ENCODE measurements at places on chromosomes 6 and 20.
A peak's percentile ranks its signal among the peaks of the same experiment; 100 is the strongest.

DNA sequence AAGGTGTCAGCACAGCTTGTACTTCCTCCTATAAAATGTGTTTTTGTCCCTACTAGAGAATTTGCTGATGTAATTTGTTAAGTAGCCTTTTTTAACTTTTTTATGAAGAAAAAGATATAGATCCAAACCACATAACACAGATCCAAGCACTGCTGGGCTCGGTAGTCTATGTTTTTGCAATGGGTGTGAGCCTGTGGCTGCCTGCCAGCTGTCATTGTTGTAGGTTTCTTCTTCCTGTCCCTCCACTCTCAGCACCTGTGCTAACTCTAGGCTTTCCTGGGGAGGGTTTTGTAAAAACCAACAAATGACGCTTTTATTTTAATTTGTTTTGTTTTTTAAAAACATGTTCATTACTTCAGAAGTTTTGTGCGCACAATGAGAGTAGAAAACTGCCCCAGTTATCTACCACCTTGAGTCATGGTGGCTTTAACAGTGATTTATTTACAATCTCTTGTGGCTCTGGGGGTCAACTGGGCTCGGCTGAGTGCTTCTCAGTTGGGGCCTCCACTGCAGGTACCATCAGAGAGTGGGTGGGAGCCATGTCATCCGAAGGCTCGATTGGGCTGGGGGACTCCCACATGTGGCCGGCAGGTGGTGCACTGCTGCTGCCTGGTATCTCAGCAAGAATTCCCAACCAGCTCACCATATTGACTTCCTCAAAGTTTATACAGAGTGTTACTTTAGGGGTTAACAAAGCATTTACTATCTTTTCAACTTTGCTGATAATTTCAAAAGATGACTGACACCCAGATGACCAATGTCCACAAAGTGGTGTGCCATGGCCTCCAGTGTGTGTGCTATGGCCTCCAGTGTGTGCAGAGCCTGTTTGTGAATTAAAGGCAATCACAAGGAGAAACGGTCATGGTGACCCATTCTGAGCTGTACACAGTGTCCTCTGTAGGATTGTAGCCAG lies 3.0 kb upstream of the CCR6 start:
- DNase-seq, result no peak

DNA sequence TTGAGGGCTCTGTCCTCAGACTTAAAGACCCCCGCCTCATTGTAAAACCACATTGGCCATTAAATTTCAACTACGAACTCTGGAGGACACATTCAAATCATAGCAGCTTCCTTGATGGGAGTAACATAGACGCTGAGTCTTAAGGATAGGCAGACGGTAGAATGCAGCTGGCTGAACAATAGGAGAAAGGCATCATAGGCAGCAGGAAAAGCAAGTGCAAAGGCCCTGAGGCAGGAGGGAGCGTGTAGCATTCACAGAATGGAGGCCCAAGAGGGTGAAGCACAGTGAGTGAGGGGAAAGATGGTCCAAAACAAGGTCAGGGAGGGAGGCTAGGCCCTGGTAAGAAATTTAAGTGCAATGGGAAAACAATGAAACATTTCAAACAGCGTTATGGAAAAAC lies 8.6 kb upstream of the PFDN4 start:
- DNase-seq, result no peak

DNA sequence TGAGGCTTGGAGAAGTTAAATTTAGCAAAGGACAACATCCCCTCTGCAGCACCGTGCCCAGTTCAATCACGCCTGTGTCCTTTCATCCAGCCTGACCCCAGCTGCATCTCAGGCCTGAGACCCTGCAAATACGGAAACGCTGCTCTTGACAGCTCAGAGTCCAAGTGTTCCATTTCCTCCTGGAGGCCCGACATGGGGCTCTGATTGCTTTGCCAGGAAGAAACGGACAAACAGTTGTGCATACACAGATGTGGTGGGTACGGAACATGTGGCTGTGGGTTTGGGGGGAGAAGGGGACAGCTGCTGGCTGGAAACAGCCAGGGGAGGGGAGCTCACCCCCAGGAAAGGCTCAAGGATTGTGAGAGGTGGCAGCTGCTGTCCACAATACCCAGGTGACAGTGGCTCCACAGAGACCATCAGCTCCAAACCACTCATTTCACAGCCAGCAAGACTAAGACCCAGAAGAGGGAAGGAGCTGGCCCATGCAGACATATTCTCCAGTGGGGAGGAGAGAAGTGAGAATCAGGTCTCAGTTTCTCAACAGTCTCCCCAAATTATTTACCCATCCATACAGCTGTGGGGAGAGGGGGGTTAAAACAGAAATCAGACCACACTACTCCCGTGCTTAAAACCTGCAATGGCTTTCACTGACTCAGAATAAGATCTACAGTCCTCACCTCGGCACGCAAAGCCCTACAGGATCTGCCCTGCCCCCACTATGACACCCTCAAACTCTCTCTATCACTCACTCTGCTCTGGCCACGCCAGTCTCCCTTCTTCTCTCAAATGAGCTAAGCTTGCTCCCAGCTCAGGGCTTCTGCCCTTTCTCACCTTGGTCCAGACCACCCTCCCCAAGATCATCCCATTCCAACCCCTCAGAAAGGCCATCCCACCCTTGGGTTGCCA lies 89.1 kb downstream of the PREX1 start:
- DNase-seq, result peak; percentile 86

DNA sequence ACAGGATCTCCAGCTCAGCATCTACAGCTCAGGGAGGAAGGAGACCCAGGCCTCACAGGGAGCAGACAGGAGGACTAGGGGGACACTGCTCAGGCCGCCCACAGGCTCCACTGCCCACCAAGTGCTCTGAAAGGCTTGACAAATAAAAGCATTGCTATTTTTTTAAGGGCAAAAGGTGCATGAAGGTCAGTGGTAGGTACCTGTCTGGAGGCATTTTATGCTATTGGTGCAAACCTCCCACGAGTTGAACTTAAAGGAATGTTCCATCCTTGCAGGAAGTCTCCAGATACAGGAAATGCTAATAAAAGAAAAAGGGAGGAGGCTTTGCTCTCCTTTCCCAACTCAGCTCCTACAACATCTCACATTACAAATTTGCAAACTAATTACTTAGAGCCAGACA lies 228.1 kb downstream of the FOXC1 start:
- DNase-seq, result no peak

- no peak for DNase-seq
Measured at GRCh38 chr20:46399401-46399800, 7.0 kb downstream of the ELMO2 start.

DNA sequence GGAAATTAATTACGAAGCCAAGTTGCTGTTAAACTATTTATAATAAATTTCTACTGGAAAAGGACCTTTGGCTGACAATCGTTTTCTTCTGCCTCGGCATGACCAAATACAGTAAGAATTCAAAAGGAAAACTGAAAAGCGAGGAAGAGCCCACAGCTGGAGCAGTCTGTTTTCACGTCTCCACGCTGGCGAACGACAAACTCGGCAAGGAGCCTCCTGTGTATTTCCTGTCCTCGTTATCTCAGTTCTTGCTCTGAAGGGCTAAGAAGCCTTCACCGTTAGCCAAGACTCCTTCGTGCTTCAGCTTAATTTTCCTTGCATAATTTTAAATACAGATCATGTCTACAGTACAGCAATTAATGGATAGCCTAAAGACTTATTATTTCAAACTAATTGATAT lies 214.3 kb upstream of the PLCB4 start:
- no peak for DNase-seq

- no peak for DNase-seq
Measured at GRCh38 chr20:48951041-48951440, 29.5 kb downstream of the ARFGEF2 start.

- no peak for DNase-seq
Measured at GRCh38 chr20:49951151-49951550, 15.0 kb downstream of the RNF114 start.

GRCh38 chr6:43593938-43594337 lies 18.0 kb downstream of the POLH start:
- no peak for DNase-seq

GRCh38 chr6:56949925-56950495 lies 4.9 kb upstream of the BEND6 start:
- no peak for DNase-seq

DNA sequence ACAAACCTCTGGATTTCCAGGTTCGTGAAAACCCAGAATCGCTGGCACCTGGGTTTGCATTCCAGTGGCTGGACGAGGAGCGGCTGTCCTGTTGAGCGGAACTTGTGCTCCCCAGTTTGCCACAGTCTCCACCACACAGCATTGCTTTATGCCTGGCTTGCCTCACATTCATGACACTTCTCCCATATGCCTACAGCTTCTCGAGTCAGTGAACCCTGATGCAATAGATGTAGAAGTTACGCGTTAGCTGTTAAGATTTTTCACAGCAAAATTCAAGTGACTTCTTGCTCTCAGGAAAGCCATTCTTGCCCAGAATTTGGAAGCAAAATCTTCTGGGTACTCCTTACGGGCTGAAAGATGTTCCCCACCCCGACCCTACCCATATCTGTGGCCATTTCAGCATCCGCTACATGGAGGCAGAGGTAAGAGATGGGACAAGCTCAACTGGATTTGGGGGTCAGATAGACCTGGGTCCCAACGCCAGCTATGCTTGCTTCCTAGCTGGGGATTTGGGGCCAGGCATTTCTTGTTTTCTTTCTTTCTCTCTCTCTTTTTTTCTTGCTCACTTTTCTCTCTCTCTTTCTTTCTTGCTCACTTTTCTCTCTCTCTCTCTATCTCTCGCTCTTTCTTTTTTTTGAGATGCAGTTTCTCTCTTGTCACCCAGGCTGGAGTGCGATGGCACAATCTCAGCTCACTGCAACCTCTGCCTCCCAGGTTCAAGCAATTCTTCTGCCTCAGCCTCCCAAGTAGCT lies 12.4 kb upstream of the GDAP1L1 start:
- DNase-seq, result no peak

DNA sequence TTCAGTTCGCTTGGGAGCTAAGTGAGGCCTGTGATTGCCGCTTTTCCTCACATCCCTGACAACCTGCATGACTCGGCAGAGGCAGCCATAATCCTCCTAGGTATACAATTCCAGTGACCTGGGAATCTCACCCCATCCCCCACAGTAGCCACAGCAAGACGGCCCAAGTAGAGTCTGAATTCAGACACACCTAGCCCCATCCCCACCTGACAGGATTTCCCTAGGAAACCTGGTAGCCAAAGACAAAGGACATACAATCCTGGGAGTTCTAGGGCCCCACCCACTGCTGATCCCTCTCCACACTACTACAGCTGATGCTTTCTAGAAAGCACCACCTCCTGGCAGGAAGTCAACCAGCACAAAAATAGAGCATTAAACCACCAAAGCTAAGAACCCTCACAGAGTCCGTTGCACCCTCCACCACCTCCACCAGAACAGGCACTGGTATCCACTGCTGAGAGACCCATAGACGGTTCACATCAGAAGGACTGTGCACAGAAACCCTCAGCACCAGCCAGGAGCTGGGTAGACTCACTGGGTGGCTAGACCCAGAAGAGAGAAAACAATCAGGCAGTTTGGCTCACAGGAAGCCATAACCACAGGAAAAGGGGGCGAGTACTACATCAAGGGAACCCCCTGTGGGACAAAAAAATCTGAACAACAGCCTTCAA lies 17.9 kb upstream of the RUNX2 start:
- peak; percentile 42 for DNase-seq

DNA sequence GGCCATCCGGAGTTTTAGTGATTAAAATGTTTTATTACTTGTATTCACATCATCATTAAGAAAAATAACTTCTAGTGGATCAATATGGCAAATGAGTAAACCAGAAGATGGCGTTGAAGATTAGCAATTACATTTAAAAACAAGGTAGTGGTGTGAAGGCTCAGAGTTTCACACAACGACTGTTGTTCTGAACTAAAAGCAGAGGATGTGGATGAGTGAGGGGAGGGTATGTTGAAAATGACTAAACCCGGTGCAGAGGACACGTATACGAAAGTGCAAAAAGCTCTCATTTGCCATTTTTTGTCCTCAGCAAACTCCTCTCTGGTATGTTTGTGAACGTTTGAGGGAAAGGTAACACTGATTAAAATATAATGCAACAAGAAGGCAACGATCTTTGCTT lies 1.9 kb upstream of the IRF4 start:
- DNase-seq, result peak; percentile 29

- DNase-seq, result no peak
Measured at GRCh38 chr20:46108435-46108841, 9.7 kb upstream of the CD40 start.

DNA sequence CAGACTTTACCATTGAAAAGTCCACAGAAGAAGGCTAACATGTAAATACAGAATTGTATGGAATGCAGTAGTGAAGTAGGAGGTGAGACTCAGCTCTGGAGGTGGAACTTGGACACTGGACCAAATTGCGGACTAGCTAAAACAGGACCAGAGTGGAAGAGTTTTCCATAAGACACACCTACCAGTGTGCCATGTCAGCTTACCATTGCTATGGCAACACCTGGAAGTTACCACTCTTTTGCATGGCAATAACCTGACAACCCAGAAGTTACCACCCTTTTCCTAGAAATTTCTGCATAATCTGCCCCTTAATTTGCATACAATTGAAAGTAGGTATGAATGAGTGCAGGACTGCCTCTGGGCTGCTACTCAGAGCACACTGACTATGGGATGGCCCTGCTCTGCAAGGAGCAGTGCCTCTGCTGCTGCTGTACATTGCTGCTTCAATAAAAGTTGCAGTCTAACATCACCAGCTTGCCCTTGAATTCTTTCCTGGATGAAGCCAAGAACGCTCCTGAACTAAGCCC lies 569.6 kb upstream of the FLRT3 start:
- DNase-seq, result no peak

DNA sequence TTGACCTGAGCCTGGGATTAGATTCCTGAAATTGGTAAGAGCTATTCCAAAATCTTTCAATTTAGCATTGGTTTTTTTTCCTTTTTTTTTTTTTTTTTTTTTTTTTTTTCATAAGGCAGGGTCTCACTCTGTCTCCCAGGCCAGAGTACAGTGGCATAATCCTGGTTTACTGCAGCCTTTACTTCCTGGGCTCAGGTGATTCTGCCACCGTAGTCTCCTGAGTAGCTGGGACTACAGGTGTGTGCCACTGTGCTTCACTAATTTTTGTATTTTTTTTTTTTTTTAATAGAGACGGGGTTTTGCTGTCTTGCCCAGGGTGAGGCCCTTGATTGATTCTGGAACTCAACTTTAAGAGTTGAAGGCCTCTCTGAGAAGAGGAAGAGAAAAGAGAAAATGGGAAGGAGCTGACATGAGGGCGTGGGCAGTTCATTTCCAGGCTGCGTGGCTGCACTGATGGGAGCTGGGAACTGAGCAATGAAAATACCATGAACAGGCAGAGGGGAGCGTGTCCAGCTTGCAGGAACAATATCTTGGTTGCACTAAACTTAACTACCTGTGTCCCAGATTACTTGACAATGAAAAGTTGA lies 24.6 kb downstream of the KDM1B start:
- DNase-seq, result no peak

- no peak for DNase-seq
Measured at GRCh38 chr20:54642864-54643667, 167.7 kb downstream of the DOK5 start.

GRCh38 chr6:37947468-37947867 lies 127.9 kb downstream of the ZFAND3 start:
- no peak for DNase-seq

All from stimulated activated CD8-positive, alpha-beta memory T cell treated with anti-CD3 and anti-CD28 coated beads, Interleukin-4, amount 100 ng/mL, for 48 hours (primary cell).